ENCODE measurements at places on chromosomes 5 and 9.

GRCh38 chr9:13414349-13414748 lies 134.9 kb upstream of the MPDZ start:
- no peak for DNase-seq

- no peak for DNase-seq
Observed at GRCh38 chr9:5786370-5787127, 46.4 kb downstream of the ERMP1 start.

GRCh38 chr5:157817387-157817702 lies 41.6 kb downstream of the CLINT1 start:
- DNase-seq, result no peak

DNA sequence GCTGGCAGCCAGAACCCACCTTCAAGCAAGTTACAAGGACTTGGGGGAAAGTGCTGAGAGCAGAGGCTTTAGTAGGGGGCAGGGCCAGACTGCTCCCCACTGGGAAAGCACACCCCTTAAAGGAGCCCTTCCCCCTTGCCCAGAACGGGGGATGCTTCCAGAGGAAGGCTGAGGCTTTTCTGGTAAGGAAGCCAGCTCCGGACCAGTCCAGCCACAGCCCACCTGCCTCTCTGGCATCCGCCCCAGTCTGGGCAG lies 4.2 kb upstream of the DPM2 start:
- no peak for DNase-seq

DNA sequence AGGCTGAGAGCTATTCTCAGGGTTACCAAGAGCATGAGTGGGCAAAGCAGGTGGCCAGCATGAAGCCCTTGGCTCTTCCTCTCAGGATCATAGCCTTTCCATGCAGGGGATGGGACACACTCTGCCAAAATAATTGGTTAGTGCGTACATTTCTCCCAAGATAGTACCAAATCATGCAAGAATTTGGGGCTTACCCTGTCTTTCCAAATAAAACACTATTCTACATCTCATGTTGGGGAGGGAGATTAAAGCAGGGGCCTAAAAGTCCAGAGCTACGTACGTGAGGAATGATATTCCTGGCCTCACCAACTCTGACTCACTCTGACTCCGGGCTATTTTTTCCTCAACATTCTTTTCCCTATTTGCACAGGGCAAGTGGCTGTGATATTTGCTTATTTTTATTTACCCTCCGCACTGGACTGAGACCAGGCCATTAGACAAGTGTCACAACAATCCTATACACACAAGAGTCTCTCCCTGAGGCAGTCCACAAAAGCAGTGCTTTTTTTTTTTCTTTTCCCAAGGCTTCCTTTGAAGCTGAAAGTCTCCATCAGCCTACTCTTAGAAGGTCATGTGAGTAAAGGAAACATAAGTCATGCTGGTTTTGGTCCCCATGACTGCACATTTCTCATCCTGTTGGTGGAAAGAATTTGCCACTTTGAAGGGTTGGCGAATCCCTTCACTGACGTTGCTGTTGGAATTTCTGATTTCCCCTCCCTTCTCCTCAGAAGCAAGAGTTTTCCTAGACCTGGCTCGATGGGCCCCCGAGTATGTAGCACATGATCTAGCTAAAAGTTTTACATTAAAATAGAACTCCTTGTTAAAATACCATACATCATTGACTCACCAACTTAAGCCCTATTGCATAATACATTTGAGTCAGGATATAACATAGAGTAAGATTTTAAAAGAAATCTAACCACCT lies 40.0 kb downstream of the TMEM252 start:
- DNase-seq, result no peak

DNA sequence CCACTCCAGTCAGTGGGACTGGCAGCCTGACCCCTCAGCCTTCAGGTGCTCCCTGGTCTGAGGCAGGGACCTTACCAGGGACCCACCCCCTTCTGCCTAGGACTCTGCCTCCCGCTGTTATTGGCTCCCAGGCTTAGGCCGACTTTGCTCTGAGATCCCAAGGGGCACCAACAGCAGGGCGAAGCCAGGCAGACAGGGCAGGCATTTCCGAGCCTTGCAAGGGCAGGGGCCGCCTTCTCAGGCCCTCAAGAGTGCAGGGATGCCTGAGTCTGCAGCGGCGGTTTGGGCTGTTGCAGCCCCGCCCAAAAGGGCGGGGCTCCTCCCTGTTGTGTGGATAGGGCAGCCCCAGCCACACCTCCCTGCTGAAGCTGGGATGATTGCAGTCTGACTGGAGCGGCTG lies 644.6 kb downstream of the PRR16 start:
- no peak for DNase-seq

Data from stimulated activated CD8-positive, alpha-beta memory T cell treated with anti-CD3 and anti-CD28 coated beads, Interleukin-4, amount 100 ng/mL, for 1 hour (primary cell).